HepG2 (cell line): ENCODE measurements at places on chromosomes 6 and 20. TPM values are rescaled to one million over a fixed set of nuclear protein-coding genes. Genes with fewer than 3 reads are reported as not detected.
A peak's percentile ranks its signal among the peaks of the same experiment; 100 is the strongest.

GRCh38 chr6:23851522-23851921 is 274.5 kb upstream of the NRSN1 start:
- H3K27me3 ChIP-seq = no peaks in the 10 kb centered on the region
- H3K36me3 ChIP-seq = no peaks in the 10 kb centered on the region
- no peak overlapping the region for H3K4me3 ChIP-seq
- no peak for DNase-seq

- H3K4me3 ChIP-seq = no peak overlapping the region
- H3K36me3 ChIP-seq = no peaks in the 10 kb centered on the region
- no peak for DNase-seq
- H3K27me3 ChIP-seq = 0 out of 2 replicates have a peak, but pooled peaks cover 2% of the 10 kb centered on the region
- H3K4me1 ChIP-seq = peaks cover 7% of the 10 kb centered on the region; the same call in 1 of the 2 replicates
These were observed 5.4 kb downstream of the CCN5 start for GRCh38 chr20:44720621-44720996.

- H3K27me3 ChIP-seq = no peaks in the 10 kb centered on the region
- DNase-seq = no peak
- no peaks in the 10 kb centered on the region for H3K4me1 ChIP-seq
- H3K27ac ChIP-seq = no peak overlapping the region
- H3K36me3 ChIP-seq = no peaks in the 10 kb centered on the region
- no peak overlapping the region for H3K4me3 ChIP-seq
These were observed 19.1 kb downstream of the ESR1 start for GRCh38 chr6:151826517-151827142.

GRCh38 chr20:60249436-60249835 is 291.2 kb downstream of the CDH26 start:
- no peak for DNase-seq
- no peaks in the 10 kb centered on the region for H3K4me1 ChIP-seq
- H3K27me3 ChIP-seq = peaks cover 7% of the 10 kb centered on the region; the same call in 1 of the 3 replicates
- no peaks in the 10 kb centered on the region for H3K36me3 ChIP-seq
- H3K4me3 ChIP-seq = no peak overlapping the region
- H3K27ac ChIP-seq = no peak overlapping the region

DNA sequence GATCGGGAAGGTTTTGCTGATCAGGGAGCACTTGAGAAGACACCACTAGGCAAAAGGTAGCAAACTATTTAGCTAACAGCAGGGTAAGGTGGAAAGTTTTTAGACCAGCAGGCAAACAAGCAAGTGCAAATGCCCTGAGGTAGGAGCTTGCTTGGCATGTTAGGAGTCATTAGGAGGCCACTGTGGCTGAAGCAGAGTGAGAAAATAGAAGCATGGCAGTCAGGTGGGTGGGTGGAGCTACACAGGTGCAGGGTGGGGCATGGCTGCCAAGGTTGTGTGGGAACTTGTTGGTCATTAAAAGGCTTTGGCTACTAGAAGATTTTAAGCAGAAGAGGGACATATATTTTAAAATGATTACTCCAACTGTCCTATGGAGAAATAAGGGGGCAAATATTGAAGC is 77.3 kb downstream of the EDN1 start:
- no peak for DNase-seq
- no peak overlapping the region for H3K27ac ChIP-seq
- no peaks in the 10 kb centered on the region for H3K36me3 ChIP-seq
- H3K27me3 ChIP-seq = no peaks in the 10 kb centered on the region
- peaks cover 64% of the 10 kb centered on the region for H3K4me1 ChIP-seq
- no peak overlapping the region for H3K4me3 ChIP-seq

GRCh38 chr6:7216941-7217621 is 95.9 kb downstream of the SSR1 start:
- H3K27me3 ChIP-seq = no peaks in the 10 kb centered on the region
- H3K36me3 ChIP-seq = peaks cover 91% of the 10 kb centered on the region
- H3K4me3 ChIP-seq = no peak overlapping the region
- peaks cover 35% of the 10 kb centered on the region for H3K4me1 ChIP-seq
- H3K27ac ChIP-seq = no peak overlapping the region

GRCh38 chr6:38178584-38178886 is 359.0 kb downstream of the ZFAND3 start:
- DNase-seq = no peak
- H3K4me1 ChIP-seq = peaks cover 33% of the 10 kb centered on the region
- H3K27me3 ChIP-seq = no peaks in the 10 kb centered on the region
- no peak overlapping the region for H3K27ac ChIP-seq
- no peak overlapping the region for H3K4me3 ChIP-seq

GRCh38 chr6:819122-819521 is 126.2 kb upstream of the EXOC2 start:
- H3K27ac ChIP-seq = no peak overlapping the region
- no peaks in the 10 kb centered on the region for H3K36me3 ChIP-seq
- no peaks in the 10 kb centered on the region for H3K27me3 ChIP-seq
- peak; percentile 12 for DNase-seq
- no peak overlapping the region for H3K4me3 ChIP-seq

GRCh38 chr20:15205719-15206118 is 868.3 kb upstream of the FLRT3 start:
- H3K36me3 ChIP-seq = no peaks in the 10 kb centered on the region
- H3K27me3 ChIP-seq = no peaks in the 10 kb centered on the region
- H3K4me1 ChIP-seq = no peaks in the 10 kb centered on the region
- DNase-seq = no peak
- H3K4me3 ChIP-seq = no peak overlapping the region
- H3K27ac ChIP-seq = no peak overlapping the region

- no peaks in the 10 kb centered on the region for H3K4me1 ChIP-seq
- H3K27ac ChIP-seq = no peak overlapping the region
- H3K27me3 ChIP-seq = peaks cover 65% of the 10 kb centered on the region
- H3K36me3 ChIP-seq = no peaks in the 10 kb centered on the region
These were observed 3.7 kb upstream of the PMEPA1 start for GRCh38 chr20:57713505-57713903.

- H3K27ac ChIP-seq = no peak overlapping the region
- DNase-seq = no peak
- no peak overlapping the region for H3K4me3 ChIP-seq
These were observed 25.6 kb downstream of the GPR63 start for GRCh38 chr6:96811670-96812069.

GRCh38 chr20:3560578-3560977 is 89.8 kb downstream of the ATRN start:
- peaks cover 11% of the 10 kb centered on the region for H3K4me1 ChIP-seq
- no peak for DNase-seq
- no peak overlapping the region for H3K4me3 ChIP-seq
- H3K27ac ChIP-seq = no peak overlapping the region
- H3K27me3 ChIP-seq = no peaks in the 10 kb centered on the region
- H3K36me3 ChIP-seq = peaks cover 47% of the 10 kb centered on the region

GRCh38 chr20:22720206-22720605 is 135.8 kb upstream of the FOXA2 start:
- no peak for DNase-seq
- no peaks in the 10 kb centered on the region for H3K36me3 ChIP-seq
- H3K27ac ChIP-seq = no peak overlapping the region
- no peaks in the 10 kb centered on the region for H3K4me1 ChIP-seq
- H3K27me3 ChIP-seq = no peaks in the 10 kb centered on the region

DNA sequence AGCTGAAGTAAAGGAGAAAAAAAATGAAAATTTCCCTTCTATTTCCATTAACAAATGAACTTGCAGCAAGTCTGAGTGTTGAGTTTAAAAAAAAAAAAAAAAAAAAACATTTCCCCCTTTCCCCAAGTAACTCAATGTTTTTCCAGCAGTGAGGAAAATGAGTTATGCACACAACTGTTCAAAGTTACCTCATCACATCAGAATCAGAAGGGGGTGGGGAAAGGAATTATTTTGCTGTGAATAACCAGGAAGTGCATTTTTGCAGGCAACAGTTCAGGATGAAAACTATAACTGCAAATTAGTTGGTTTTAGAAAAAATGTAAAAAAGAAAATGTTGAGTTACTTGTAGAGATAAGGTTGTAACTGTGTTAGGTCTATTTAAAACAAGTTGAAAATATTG is 568.9 kb upstream of the CITED2 start:
- no peak overlapping the region for H3K27ac ChIP-seq
- H3K4me3 ChIP-seq = no peak overlapping the region
- no peaks in the 10 kb centered on the region for H3K36me3 ChIP-seq
- DNase-seq = peak; percentile 12
- H3K27me3 ChIP-seq = no peaks in the 10 kb centered on the region; the same call in 1 of the 2 replicates

DNA sequence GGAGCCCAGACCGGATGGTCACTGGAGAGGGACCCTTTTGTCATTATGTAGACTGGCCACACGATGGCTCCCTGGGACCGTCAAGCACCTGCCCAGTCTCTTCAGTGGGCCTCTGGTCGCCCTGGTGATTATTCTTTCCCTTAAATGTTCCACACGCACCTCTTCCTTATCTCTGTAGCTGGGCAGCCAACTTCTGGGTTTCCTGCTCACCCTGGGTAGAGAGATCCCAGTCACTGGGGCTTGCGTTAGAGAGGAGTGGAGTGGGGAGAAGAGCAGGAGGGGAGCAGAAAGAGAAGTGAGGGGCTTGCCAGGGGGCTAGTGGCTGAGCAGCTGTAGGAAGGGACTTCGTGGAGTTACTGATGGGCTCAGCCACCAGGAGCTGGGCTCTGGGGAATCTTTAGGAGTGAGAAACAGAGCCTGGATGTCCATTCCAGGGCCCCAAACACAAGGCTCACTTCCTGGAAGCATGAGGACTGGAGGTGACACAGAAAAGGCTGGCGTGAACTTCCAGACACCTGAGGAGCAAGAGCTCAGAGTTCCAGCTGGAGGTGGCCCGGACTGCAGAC is 150.1 kb downstream of the DHX35 start:
- H3K4me1 ChIP-seq = peaks cover 15% of the 10 kb centered on the region; the same call in 1 of the 2 replicates
- H3K27me3 ChIP-seq = peaks cover 23% of the 10 kb centered on the region; the same call in 2 of the 3 replicates
- DNase-seq = peak; percentile 65

- no peak for DNase-seq
- no peak overlapping the region for H3K27ac ChIP-seq
- H3K27me3 ChIP-seq = no peaks in the 10 kb centered on the region
- H3K4me3 ChIP-seq = no peak overlapping the region
- H3K36me3 ChIP-seq = no peaks in the 10 kb centered on the region
These were observed 36.5 kb downstream of the USP49 start for GRCh38 chr6:41858703-41859102.

DNA sequence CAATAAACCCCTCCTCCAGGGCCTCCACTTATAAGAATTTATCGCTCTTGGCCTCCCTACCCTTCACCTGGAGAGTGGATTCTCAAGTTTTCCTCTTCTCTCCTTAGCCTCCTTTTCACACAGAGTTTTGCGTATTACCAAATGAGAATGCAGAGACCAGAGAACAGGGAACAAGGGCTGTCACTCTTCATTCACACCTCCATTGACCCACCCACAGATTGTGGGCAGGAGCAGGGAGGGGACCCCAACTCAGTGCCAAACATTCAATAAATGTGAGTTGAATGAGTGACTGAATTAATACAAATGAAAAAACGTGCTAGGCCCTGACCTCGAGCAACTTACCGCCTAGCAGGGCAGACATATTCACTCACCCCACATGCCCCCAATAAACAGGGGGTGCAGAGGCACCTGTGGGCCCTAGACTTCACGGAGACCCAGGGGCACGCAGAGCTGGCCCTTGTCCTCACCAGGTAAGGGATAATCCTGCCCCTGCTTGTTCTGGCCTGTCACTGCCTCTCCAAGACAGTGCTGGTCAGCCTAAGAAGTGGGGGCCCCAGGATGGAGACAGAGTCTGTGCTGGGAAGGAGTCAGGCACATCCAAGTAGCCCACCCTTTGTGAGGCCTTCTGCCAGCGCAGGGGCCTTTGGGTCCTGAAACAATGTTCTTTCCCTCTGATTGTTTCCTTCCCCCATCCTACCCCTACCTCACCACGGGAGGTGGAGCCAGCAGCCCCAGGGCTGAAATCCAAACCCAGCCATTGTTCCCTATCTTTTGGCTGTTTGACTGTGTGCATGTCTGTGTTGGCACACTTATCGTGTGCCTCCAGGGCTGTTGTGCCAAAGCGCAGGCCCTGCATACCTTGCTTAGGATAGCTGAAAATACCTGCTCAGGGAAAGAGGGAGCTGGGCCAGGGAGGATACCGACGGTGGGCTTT is 8.4 kb upstream of the TJAP1 start:
- peaks cover 17% of the 10 kb centered on the region; the same call in 2 of the 3 replicates for H3K27me3 ChIP-seq
- DNase-seq = no peak
- no peaks in the 10 kb centered on the region; the same call in 1 of the 2 replicates for H3K4me1 ChIP-seq
- no peaks in the 10 kb centered on the region for H3K36me3 ChIP-seq
- no peak overlapping the region for H3K4me3 ChIP-seq

- no peaks in the 10 kb centered on the region for H3K27me3 ChIP-seq
- H3K4me3 ChIP-seq = no peak overlapping the region
- H3K27ac ChIP-seq = no peak overlapping the region
- H3K4me1 ChIP-seq = no peaks in the 10 kb centered on the region
- DNase-seq = no peak
These were observed 105.2 kb upstream of the LRFN2 start for GRCh38 chr6:40692337-40692736.

- no peak overlapping the region for H3K27ac ChIP-seq
- no peak overlapping the region for H3K4me3 ChIP-seq
- H3K36me3 ChIP-seq = no peaks in the 10 kb centered on the region
- H3K27me3 ChIP-seq = no peaks in the 10 kb centered on the region
These were observed 301.2 kb downstream of the RNGTT start for GRCh38 chr6:88662163-88662580.

- no peak overlapping the region for H3K27ac ChIP-seq
- no peaks in the 10 kb centered on the region for H3K36me3 ChIP-seq
- no peak overlapping the region for H3K4me3 ChIP-seq
- H3K27me3 ChIP-seq = no peaks in the 10 kb centered on the region; the same call in 1 of the 2 replicates
- DNase-seq = no peak
- H3K4me1 ChIP-seq = no peaks in the 10 kb centered on the region
These were observed 7.9 kb upstream of the ABRACL start for GRCh38 chr6:139020689-139021088.

Gene PPP1R16B
- 0.09 and 0.11 TPM in 2 replicates for polyA plus RNA-seq

Gene FAM217A
- polyA plus RNA-seq = not detected in 2 replicates

Gene FAM83D
- 26.7 and 51.4 TPM in 2 replicates for polyA plus RNA-seq

Gene ZNF165
- polyA plus RNA-seq = 0.58 and 0.78 TPM in 2 replicates

Gene USP49
- polyA plus RNA-seq = 4.3 and 4.7 TPM in 2 replicates

Gene PRR18
- polyA plus RNA-seq = 0.01 and 0.04 TPM in 2 replicates

Gene OR2J3
- 0.46 and 0.70 TPM in 2 replicates for polyA plus RNA-seq

Gene CDH4
- polyA plus RNA-seq = not detected in 2 replicates
